CD4-positive, alpha-beta T cell treated with Interleukin-2 at 100 ng/mL for 4 hours (primary cell): ENCODE measurements at places on chromosomes 7 and 10.

DNA sequence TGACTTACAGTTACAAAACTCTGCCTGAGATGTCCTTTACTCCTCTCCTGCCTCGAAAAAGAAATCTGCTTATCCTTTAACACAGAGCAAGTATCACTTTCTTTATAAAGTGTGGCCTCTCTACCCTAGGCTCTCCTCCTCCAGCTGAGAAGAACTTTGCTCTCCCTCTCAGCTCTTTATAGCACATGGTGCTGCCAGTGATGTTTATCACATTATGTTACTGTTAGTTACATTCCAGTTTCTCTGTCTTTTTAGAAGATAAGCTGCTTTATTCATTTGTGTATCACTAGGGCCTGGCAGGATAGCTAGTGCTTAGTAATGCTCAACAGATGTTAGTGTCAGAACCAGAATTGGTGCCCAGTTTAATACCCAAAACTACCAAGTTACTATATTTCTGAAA lies 41.1 kb upstream of the TMEM229A start:
- no peak for DNase-seq

GRCh38 chr7:26688388-26688787 lies 176.0 kb downstream of the SKAP2 start:
- DNase-seq = no peak

- no peak for DNase-seq
These were observed 468.1 kb upstream of the IGFBP3 start for GRCh38 chr7:46389146-46389545.

DNA sequence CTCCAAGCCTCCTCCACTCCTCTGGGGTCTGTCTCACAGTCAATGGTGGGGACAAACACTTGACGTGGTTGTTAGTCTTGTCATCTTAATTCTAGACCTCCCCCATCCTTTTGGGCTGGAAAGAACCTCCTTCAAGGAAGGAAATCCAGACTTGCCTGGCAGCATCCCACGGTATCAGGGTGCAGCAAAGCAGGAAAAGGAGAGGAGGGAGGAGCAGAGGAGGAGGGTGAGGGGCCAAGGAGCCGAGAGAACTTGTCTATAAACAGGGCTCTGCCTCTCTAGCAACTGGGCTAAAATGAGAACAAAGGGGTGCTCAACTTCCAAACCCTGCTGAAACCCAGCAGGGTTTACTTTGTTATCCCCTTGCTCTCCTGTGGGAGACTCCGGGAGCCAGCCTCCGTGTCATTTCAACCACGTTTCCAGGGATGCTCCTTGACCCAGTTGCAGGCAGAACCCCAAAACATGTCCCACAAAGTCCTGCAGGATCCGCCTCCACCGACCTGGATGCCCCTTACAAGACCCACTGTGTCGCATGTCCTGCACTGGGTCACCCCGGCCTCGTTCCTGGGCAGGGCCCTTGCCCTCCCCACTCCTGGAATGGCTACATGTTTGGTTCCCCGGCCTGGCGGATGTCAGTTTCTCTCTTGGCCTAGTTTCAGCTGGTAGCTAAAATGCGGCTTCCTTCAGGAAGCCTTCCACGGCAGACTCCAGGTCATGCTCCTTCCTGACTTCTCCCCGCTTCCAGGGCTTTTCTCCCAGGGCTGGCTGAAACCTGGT lies 69.7 kb upstream of the MGMT start:
- DNase-seq = no peak

DNA sequence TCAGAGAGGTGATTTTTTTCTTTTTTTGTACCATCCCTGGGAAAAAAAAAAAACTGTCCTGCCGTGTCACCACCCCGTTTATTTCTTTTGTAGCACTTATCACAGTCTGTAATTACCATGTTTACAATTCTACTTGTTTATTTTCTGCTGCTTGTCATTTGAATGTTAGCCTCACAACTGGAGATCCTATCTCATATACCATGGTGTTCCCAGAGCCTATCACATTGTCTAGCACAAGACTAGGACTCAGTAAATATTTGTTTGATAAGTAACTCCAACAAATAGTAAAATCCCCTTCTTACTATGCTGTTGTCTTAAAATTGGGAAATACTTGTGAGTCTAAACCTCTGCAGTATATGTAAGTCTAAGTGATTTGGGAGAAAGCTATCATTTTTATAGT lies 36.0 kb downstream of the MKLN1 start:
- no peak for DNase-seq

GRCh38 chr10:32937911-32938424 lies 20.1 kb downstream of the ITGB1 start:
- no peak for DNase-seq

GRCh38 chr7:157429680-157430224 lies 92.9 kb downstream of the DNAJB6 start:
- DNase-seq = no peak
